ENCODE measurements at places on chromosomes 11 and 22.

- DNase-seq: no peak
Measured at GRCh38 chr11:70504246-70505020, 106.1 kb downstream of the CTTN start.

DNA sequence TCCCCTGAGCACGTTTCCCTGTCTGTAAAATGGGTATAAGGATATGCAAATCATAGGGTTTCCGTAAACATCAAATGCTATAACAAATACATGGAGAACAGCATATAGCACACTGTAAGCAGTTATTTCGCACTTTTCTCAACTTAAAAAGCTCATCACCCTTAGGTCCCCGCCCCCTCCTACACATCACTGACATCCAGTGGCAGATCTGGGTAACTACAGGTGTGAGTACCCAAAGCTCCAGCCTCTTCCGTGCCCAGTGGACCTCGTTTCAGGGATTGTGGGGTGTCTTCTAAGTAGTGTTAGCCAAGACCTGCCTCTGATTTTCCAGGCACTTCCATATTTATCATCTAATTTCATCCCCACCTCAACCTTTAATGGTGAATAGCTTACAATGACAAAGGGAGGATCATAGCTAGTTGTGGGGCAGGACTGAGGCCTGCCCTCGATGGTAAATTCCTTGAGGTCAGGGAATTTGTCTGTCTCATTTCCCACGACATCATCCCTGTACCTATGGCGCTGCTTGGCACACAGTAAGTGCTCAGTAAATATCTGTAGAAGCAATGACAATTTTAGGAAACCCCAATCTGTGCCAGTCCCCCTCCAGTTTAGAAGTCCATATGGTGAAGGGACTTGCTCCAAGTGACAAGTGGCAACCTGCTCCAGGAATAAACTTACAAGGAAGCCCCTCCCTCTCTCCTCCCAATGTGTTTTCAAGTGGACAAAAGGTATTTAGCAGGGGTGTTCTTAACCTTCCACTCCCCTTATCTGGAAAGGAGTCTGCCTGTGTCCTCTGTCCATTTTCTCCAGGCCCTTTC lies 340.5 kb downstream of the TENM4 start:
- DNase-seq: no peak

DNA sequence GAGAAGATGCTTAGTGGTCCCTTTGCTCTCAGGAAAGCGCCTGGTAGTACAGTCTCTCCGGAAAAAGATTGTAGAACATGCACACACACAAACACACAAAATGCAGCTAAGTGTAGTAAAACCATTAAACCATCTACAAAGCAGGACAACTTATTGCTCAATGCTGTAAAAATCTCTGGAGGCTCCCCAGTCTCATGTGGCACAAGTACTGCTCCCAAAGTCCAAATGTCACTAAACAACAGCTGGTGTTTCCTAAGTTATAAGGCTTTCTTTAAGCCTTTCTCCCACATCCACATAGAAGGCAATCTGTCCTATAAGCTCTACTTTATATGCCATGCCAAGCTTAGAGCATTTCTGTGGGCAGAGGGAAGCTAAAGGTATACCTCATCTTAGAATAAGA lies 32.9 kb downstream of the CDON start:
- no peak for DNase-seq

DNA sequence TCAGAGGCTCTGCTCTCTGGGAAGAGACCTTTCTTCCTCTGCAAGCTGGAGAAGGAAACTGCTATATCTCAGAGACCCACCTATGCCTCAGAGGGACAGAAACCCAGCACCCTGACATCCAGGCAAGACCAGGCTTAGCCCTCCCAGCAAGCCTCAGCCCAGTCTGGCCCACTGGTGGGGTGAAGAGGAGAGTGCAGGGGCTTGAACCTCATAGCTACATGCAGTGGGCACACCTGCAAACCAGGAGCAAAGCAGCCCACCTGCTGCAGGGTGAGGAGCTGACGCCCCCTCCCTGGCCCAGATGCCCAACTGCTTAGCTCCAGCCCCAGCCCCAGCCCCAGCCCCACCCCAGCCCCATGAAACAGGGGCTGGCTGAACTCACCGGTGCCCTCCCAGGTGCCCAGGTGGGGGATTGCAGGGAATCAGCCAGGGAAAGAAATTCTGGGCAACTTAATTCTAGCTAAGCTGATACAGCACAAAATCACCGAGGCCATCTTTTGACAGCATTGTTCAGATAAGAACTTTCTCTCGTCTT lies 246.8 kb downstream of the BUD13 start:
- DNase-seq: no peak

DNA sequence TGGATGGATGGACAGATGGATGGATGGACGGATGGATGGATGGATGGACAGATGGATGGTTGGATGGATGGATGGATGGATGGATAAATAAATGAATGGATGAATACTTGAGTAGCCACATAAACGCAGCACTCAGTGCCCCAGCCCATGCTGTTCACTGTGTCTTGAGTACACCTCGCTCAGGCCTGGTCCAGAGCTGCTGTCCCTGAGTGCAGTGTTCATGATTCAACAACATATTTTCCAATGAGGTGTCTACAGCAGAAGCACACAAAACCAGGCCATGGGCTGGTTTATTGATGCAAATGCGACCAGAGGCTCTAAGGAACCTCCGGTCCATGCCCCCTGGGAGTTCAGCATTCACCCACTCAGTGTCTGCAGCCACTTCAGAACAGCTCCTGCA lies 584.3 kb downstream of the BRD1 start:
- no peak for DNase-seq

DNA sequence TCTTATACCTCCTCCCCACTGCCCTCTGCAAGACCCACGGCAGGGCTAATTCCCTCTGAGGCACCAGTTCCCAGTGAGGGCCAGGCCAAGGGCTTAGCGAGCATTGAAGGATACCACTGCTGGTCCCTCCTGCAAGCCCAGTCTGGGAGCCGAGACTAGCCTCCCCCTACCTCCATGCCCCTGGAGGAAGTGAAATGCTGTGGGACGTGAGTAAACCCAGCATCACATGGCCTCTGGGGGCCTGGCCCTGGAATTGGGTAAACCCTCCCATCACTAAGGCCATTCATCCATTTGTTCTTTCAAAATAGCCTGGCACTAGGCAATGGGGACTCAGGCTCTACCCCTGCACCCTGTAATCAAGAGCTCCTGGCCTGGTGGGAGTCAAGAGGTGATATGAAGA lies 24.7 kb downstream of the ARAP1 start:
- DNase-seq: no peak

DNA sequence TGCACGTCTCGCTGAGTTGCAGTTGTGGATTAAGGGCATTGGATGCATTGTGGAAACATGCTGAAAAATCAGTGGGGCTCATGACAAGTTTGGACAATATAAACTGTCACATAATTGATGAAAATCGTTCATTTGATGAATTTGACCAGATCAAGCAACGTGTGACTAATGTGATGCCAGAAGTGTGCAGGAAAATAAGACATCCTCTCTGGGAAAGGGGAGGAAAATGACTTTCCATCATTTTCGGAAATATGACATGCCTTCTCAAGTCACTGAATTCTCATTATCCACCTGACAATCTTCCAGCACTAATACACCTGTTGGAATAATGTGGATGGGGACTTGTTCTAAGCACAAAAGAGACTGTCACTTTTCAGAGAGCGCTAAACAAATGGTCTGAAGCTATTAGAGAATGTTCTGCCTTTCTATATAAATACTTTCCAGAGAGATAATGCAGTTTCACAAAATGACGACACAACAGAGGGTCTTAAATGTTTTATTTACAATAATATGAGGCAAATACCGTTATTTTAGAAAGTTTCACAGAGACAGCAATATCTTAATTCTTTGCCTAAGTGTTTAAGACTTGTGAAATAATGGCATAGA lies 1741.9 kb upstream of the RAG2 start:
- DNase-seq: no peak

DNA sequence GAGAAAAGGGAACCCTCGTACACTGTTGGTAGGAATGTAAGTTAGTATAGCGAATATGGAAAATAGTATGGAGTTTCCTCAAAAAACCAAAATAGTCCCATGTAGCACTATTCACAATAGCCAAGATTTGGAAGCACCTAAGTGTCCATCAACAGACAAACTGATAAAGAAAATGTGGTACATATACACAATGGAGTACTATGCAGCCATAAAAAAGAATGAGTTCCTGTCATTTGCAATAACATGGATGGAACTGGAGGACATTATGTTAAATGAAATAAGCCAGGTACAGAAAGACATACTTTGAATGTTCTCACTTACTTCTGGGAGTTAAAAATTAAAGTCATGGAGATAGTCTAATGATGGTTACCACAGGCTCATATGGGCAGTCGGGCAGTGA lies 64.0 kb upstream of the RAB1B start:
- no peak for DNase-seq

DNA sequence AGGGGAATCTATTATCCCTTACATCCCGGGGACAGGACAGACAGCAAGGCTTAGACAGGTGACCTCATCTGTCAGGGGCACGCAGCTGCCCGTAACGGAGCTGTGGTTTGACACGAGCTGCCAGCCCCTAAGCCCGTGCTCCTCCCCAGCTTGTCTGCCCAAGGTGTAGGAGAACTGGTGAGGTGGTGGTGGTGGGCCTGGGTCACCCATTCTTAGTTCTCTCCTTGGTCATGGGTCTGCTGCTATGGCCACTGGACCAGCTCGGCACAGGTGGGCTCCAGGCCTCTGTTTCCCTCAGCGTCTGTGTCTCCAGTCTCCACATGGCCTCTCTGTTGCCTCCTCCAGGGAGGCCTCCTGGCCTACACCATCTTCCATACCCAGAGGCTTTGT lies 5.4 kb downstream of the PARVG start:
- DNase-seq: no peak

DNA sequence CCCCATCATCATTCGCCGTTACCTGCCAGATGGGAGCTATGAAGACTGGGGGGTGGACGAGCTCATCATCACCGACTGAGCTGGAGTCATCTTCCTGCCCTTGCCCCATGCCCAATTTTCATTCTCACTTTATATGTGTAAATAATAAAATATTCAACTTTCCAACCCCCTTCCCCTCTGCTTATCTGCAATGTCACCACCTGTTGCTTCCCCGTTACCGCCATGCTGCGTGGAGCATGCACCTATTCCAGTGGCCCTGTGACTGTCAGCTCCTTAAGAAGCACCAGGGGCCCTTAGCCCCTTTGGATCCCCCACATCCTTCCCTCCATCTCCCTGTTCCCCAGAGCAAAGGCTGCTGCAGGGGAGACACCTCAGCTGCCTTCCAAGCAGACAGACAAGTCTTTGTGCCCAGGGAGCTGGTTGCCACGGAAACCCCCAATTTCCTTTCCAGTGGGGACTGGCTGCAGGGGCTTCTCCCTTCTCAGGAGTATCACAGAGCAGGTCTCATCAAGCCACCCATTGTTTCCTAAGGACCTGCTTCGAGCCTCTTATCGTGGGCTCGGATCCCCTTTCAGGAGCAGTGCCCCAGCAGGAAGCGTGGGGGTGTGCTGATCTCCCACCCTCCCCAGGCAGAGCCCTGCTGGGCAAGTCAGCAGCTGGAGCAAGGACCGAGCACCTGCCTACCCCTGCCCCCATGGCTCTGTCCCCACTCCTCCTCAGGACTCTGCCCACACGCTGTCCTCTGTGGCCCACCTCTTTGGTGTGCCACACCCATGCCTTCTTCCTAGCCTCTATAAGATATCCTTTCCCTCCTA lies 14.3 kb downstream of the POLR2F start:
- DNase-seq: no peak

GRCh38 chr11:28730889-28731288 lies 622.7 kb downstream of the METTL15 start:
- no peak for DNase-seq

- DNase-seq: peak; percentile 57
Measured at GRCh38 chr11:82996966-82997606, 74.6 kb downstream of the RAB30 start.

- no peak for DNase-seq
Measured at GRCh38 chr22:22111267-22111751, 128.7 kb upstream of the TOP3B start.

DNA sequence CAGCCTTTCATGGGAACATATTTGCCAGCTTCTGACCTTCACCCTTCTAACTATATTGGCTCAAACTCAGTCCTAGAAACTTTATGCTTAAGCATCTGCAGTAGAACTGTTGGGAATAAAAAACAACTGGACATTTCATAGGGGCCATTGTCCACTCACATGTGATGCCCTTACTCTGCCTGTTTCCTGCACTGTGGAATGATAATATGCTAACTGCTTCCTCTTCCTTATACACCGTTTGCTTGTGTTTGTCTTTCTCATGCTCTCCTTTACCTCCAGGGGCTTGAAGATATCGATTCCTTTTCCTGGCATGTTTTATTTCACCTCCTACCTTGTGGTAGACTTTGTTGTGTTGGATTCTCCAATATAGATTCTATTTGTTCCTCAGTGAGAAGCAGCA lies 333.0 kb upstream of the DDI1 start:
- DNase-seq: no peak
